ENCODE measurements at places on chromosomes 2 and 18.

DNA sequence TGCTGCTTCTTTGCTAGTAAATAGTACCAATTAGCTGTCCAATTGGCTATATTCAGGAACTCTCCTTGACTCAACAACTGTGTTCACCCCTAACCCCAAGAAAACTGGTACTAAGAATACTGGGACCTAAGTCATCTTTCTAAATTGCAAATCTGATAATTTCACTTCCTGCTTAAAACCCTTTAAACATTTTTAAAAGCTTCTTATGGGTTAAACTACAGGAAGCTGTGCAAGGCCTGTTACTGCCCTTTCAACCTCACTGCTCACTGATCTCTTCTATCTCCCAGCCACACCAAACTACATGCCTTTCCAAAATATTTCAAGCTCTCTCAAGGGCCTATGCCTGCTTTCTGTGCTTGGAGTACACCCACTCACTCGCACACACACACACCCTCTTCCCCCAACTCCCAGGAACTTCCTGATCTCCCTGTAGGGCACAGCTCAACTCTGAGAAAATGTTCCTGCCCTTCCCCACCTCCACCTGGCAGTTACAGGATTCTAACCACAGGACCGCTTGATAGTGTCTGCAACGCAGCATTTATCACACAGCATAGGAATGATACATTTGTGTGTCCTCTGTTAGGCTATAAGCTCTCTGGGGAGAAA lies 6.7 kb downstream of the LMAN1 start:
- DNase-seq = no peak

- DNase-seq = no peak
Measured at GRCh38 chr2:3595404-3595803, 492 bp downstream of the COLEC11 start.

GRCh38 chr2:187529977-187530721 lies 24.1 kb downstream of the TFPI start:
- DNase-seq = no peak

GRCh38 chr2:10658914-10659257 lies 30.9 kb downstream of the NOL10 start:
- no peak for DNase-seq

DNA sequence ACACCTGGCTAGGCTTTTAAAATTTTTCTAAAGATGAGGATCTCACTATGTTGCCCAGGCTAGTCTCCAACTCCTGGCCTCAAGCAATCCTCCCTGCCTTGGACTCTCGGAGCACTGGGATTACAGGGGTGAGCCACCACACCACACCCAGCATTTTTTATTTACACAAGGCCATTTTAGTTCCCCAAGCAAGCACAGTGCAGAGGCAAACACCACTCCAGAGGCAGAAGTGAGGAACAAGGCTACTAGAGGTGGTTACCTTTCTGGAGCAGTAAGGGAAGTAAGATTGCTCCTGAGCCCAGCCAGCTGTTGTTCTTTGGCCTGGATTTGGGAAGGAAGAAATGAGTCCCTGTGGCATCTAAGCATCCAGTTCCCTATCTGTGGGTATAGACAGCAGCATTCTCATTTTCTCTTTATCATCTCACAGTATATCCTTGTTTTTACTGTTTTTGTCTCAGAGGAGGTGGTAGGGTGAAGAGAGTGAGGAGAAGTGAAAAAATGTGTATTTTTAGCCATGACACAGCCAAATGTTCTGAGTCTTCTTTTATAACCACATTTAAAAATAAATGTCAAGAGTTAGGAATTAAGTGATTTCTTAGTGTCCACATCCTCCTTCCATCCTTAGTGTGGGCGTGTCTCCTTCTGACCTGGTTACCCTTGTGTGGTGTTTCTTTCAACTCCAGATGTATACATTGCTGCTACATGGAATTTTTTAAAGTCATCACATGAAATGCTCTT lies 10.5 kb upstream of the TTC39C start:
- no peak for DNase-seq

DNA sequence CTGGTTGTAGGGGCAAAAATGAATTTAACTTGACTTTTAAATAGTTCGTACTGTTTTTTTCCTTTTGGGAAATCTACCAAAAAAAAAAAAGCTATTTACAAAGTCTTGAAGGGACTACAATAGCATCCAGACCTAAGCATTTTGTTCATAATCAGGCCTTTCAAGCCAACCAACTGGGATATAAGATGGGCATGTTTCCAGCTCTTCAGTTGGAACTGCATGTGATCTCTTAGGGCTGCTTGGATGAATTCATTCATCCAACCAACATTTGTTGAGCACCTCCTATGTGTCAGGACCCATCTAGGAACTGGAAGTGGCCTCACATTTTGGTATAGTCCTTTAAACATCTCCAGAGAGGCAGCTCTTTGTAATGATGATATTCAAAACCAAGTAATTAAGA lies 98.6 kb downstream of the AAK1 start:
- DNase-seq = no peak

DNA sequence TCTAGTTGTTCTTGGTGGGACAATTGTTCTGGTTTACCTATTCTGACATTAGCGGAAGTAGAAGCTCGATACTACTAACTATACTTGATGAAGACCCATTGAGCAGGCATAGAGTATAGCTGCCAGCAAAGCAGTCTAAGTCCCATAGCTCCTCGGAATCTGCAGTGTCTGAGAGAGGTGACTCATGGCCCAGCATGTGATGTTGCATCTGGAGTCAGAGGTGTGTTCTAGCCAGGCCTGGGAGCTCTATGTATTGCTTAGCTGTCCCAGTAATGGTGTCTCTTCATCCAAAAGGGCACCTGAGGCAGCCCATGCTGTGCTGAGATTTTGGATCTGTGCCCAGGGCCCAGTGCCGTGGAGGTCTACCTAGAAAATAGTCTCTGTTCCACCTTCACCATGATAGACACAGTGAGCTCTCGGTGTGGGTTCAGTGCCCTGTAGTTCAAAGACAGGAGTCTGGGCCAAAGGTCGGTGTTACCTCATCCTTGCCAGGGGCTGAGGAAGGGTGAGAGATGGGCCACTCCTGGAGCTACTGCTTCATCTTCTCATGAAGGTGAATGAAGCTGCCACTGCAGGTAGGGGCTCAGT lies 47.3 kb downstream of the MEX3C start:
- no peak for DNase-seq

GRCh38 chr2:43025709-43026295 lies 200.6 kb downstream of the ZFP36L2 start:
- no peak for DNase-seq

DNA sequence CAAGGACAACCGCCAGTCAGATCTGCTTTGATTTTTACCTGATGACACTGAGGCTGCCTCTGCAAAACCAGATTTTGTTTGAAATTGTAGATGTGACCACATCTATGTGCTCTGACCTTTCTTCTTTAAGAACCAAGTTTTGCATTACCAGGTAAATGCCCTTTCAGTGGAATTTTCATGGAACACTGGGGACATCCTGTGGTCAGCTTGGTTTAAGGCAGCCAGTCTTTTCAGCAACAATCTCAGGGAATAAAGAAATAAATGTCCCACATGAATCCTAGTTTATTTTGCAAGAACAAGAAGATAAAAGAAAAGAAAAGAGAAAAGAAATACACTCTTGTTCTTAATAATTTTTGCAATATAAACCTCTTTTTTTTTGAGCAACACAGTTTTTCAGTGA lies 90.6 kb downstream of the POU3F3 start:
- DNase-seq = no peak

DNA sequence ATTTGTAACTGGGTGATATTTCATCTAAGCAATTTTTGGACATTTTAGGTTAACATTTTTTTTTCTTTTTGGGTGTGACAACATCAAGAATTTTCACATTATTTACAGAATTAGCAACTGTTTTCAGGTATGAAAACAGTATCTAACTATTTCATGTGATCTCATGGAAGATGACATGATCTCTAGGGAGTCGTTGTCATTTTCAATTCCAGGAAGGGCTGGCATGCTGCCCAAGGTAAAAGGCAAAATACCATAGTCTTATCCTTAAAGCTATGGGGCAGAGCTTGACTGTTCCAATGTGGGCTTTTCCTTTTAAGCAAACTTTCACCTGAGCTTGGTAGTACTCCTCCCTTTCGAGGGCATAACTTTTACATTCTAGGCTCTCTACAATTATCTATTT lies 443.7 kb downstream of the DSEL start:
- no peak for DNase-seq

DNA sequence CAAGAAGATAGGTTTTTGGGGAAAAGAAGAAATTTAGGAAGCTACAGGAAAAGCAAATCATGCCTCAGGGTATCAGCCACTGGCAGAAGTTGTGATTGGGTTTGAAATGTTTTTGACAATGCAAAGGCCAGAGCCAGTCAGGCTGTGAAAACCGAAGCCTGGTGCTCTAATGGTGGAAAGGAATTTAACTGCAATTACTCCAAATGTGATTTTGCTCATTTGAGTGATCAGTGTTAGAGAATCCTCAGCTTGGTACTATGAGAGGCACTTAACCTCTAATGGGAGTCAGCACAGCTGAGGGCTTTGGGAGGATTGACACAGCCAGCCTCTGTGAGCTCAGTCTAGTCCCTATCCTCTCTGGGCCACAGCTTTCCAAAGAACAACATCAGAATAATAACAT lies 176.5 kb downstream of the LRRTM1 start:
- no peak for DNase-seq

DNA sequence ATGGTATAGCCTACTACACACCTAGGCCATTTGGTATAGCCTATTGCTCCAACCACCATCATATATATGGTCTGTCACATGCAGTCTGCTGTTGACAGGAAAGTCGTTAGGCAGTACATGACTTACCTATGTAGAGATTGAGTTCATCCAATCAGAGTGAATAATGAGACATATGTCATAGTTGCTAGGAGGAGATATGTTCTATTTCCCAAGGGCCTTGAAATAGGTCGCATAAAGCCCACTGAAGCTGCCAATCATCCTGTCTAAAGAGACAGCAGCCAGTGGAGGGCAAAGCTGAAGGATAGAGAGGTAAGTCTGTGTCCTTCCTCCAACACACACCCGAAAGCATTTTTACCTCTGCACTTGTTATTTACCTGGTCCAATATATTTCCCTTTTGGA lies 263.4 kb downstream of the PTPRM start:
- no peak for DNase-seq

DNA sequence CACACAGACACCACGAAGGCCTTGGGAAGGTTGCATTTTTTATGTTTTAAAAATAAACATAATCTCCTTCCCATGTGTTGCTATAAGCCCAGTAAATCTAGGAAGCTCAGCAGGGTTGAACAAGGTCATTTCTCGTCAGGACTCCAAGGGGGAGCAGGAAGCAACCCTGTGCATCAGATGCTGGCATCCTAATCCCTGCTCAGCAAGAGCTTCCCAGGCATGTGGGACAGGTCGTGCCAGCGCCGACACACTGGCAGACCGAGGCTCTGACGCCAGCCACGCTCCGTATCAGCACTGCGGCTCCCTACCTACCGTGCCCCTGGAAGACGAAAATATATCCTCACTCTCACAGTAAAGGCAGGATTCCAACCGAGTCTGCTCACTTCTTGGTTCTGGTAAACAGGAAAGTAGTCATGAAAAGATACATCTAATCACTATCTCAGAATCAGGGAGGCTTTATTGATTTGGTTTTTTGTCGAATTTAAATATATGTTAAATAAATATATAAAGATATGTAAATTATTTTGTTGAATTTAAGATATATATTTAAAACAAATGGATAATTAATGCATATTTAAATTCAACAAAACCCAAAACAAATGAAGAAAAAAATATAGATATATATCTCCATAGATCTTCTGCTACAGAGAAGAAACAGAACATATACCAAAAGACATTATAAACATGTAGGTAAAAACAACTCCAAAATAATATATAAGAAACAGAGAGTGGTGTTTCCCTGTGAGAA lies 61.4 kb downstream of the TXNL1 start:
- DNase-seq = no peak

- no peak for DNase-seq
Measured at GRCh38 chr2:215436705-215437565, 1.1 kb upstream of the FN1 start.

- DNase-seq = no peak
Measured at GRCh38 chr2:224261326-224261725, 140.6 kb downstream of the FAM124B start.

DNA sequence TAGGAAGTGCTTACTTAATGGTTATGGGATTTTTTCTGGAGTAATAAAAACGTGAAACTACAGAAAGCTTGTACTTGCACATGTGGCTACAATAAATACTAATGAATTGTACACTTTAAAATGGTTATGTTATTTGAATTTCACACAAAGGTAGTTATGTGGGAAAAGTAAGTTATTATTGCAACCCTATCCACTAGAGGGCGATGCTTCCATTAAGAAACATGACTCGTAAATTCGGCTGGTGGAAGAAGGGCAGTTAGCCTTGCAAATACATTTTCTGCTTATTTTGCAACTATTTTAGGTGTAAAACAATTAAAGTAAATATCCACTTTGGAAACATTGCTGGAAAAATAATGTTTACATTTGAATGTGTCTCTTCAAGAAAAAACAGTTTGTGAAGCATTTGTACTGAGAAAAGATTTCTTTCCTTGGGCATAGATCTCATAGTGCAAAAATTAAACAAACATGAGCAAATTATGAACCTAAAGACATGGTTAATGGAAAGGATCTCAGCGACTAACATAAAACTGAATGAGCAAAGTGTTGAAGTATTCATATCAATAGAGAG lies 68.1 kb upstream of the CSRNP3 start:
- peak; percentile 47 for DNase-seq

GRCh38 chr2:46683541-46683940 lies 204.2 kb downstream of the TMEM247 start:
- DNase-seq = no peak

- DNase-seq = no peak
Measured at GRCh38 chr18:33014060-33014796, 241.4 kb upstream of the KLHL14 start.

- no peak for DNase-seq
Measured at GRCh38 chr2:15048000-15048399, 415.5 kb downstream of the LRATD1 start.

DNA sequence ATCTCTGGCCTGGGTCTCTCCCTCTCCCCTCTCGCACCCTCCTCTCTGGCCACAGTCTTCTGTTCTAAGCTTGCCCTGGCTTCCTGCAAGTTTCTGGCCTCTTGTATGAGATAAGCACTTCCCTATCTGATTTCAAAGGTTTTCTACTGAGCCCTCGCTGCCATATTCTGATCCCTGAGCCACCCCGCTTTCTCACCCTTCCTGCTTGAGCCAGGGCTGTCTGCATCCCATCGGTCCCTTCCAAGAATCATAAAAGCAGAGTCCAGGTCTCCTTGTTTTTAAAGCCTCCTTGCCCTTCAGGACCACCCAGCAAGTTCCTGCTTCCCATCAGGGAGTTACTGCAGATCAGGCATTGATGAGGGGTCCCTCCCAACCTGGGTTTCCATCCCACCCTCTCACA lies 110.2 kb downstream of the PRKCE start:
- DNase-seq = no peak

GRCh38 chr2:44707945-44708660 lies 233.4 kb upstream of the SIX3 start:
- peak; percentile 54 for DNase-seq

- no peak for DNase-seq
Measured at GRCh38 chr2:136016836-136017235, 31.4 kb upstream of the DARS1 start.

- DNase-seq = no peak
Measured at GRCh38 chr2:179336782-179337534, 72.3 kb upstream of the SESTD1 start.

Measured in DMS79 treated with DMSO at 0.1 percent for 48 hours (cell line).